Stimulated activated CD4-positive, alpha-beta T cell treated with anti-CD3 and anti-CD28 coated beads, Interleukin-4, amount 100 ng/mL, for 24 hours (primary cell): ENCODE measurements at places on chromosomes 7 and 10.

GRCh38 chr7:18283045-18283444, 212.5 kb upstream of the HDAC9 start:
- no peak for DNase-seq

DNA sequence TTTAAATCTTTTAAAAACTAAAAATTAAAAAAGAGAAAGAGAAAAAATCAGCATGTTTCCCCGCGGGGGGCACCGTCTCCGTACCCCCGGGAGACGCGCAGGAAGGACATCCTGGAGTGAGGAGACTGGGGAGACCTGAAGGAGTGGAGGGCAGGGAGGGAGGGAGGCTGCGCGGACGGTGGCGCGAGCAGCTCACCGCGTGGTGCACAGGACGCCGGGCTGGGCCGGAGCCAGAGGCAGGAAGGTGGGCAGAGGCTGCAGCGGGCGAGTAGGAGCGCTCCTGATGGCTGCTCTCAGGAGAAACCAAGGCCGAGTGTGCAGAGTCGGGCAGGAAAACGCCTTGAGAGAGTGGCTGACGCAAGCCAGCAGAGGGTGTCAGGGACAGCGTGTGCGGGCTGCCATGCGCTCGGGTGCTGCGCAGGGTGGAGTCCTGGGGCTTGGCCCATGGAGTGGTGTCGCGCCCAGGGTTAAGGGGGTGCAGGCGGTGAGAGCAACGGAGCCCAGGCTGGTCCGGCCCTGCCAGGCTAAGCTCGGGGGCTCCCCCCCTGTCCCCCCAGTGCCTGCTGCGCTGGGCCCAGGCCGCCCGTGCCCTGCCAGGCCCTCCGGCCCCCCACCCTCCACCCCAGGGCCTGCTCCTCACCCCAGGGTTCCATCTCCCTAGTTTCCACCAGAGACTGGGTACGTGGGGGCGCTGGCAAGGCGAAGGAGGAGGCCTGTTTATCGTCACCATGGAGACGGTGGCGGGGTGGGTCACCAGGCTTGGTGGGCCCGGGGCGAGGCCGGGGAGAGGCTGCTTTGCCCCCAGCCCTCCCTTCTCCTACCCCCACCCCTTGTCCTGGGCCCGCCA, 28.9 kb upstream of the FXYD4 start:
- DNase-seq = no peak

- no peak for DNase-seq
Measured at GRCh38 chr10:69955211-69955805, 97.3 kb upstream of the MACROH2A2 start.

- DNase-seq = no peak
Measured at GRCh38 chr7:80932536-80932935, 13.7 kb upstream of the SEMA3C start.

- DNase-seq = no peak
Measured at GRCh38 chr7:155405399-155406318, 52.3 kb upstream of the EN2 start.

DNA sequence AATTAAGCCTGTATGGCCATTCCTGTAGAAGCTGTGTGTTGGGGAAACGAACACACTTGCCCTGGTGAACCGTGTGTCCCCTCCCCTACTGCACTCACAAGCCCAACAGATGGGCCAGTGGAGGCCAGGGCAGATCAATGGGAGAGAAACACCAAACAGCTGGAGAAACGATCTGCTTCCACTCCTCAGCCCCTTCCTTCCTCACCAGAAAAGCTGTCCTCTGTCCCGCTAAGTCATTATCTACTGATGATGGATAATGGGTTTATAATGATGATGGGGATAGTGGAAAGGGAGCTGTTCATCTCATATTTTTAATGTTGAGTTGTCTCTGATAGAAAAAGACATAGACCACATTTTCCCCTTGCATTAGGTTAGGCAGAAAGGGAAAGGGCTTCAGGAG, 99.7 kb downstream of the ELMO1 start:
- no peak for DNase-seq

DNA sequence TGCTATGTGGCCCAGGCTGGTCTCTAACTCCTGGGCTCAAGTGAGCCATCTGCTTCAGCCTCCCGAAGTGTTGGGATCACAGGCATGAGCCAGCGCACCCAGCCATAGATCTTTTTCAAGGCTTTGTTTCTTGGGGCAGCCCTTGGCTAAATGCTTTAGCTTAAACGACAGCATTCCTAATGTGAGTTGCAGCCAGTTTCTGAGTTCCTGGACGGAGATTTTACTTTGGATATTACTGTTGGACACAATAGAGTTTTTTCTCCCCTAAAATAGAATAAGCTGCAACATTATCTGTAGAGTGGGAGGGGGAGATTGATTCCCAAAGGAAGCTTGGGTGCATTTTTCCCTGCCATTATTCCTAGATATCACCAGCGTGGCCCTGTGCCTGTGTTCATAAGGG, 103.0 kb upstream of the BTBD16 start:
- no peak for DNase-seq

DNA sequence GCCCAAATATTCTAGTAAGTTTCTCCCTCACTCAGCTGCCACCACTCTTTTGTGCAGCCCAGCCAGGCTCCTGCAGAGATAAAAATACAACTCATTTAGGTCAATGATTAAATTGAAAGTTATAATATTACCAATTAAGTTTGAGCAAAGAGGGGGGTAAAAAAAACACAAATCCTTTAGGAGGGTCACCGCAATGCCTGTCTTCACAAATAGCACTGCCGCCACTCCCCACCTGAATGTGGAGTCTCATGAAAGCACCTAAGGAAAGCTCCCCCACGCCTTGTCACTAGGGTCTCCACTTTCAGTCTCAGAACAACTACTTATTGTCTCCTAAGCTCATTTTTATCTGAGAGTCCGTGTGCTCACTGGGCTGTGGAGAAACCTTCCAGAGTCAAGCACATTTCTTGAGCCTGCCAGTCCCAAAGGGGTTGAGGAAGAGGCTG, 148.7 kb downstream of the FGFR2 start:
- no peak for DNase-seq

DNA sequence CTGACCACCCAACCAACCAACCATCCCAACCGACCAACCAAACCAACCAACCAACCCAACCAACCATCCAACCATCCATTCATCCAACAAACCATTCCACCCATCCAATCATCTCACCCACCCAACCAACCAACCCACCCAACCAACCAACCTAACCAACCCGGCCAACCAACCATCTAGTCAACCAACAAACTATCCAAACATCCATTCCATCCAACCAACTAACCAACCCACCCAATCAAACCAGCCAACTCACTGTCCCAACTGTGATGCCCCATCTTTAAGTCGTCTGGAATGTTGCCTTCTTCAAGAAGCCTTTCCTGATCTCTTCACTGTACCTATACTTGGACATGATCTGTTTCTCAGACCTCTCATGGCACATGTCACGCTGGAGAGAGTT, 31.6 kb downstream of the MINDY4 start:
- DNase-seq = no peak
